Activated naive CD4-positive, alpha-beta T cell treated with anti-CD3 and anti-CD28 coated beads for 36 hours (primary cell): ENCODE measurements at places on chromosomes 11 and 22. TPM values are rescaled to one million over a fixed set of nuclear protein-coding genes. Genes with fewer than 3 reads are reported as not detected.

- H3K4me3 ChIP-seq, result no peak overlapping the region
- H3K4me1 ChIP-seq, result peaks cover 8% of the 10 kb centered on the region
- no peak for DNase-seq
- H3K27me3 ChIP-seq, result no peaks in the 10 kb centered on the region
- H3K27ac ChIP-seq, result no peak overlapping the region
Measured at GRCh38 chr22:22748756-22749155, 104.3 kb downstream of the GGTLC2 start.

Gene MS4A4E
- total RNA-seq, result not detected

Gene CRYAB
- total RNA-seq, result not detected

DNA sequence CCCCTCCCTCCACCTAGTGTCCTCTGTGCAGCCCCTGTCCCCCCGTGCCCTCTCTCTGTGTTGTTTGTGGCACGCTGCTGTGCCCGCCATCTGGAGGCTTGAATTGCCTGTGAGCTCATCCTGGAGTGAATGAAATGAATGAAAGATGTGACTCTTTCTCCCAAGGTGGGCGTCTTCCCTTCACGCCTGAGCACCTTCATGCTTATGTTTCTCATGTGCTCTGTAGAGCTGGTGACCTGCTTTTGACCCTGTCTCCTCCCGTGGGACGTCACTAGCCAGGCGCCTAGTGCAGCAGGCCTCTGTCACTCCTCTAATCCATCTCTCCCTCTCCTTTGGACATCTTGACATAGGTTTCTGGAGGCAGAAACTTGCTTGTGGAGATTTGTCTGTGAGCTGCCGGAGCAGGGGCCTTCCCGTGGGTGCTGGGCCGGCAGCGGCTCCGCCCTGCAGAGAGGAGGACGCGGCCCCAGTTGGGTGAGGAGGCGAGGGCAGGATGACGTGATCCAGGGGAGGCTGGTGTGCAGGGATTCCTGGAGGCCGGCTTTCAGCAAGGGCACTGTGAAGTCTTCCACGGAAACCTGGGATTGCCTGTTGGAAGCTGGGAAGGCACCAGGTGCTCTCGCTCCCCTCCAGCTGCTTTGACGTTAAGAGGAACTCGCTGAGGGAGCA, 40.6 kb downstream of the MUC6 start:
- H3K27me3 ChIP-seq, result no peaks in the 10 kb centered on the region
- H3K4me3 ChIP-seq, result no peak overlapping the region
- DNase-seq, result no peak
- peak overlapping the region; percentile 44 for H3K27ac ChIP-seq
- H3K36me3 ChIP-seq, result peaks cover 14% of the 10 kb centered on the region

- H3K4me3 ChIP-seq, result peak overlapping the region; percentile 70
- no peaks in the 10 kb centered on the region for H3K36me3 ChIP-seq
- peak; percentile 64 for DNase-seq
- H3K27ac ChIP-seq, result no peak overlapping the region
- H3K4me1 ChIP-seq, result peaks cover 8% of the 10 kb centered on the region
Measured at GRCh38 chr11:47186700-47187695, 764 bp upstream of the PACSIN3 start.

DNA sequence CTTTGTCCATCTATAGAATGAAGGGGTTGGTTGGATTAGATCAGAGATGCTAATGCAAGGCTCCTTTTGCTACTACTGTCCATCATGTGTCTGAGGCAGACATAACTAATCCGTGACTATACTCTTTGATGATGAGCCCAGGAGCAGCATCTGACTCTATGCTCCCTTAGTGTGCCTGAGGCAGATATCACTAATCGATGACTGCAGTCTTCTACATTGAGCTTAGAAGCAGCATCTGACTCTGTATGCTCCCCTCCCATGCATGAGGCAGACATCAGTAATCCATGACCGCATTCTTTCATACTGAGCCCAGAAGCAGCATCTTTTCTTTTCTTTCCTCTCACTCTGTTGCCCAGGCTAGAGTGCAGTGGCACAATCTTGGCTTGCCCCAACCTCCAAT, 4.2 kb downstream of the TCN2 start:
- no peaks in the 10 kb centered on the region for H3K36me3 ChIP-seq
- no peak overlapping the region for H3K27ac ChIP-seq
- H3K4me3 ChIP-seq, result no peak overlapping the region
- H3K4me1 ChIP-seq, result peaks cover 27% of the 10 kb centered on the region
- DNase-seq, result no peak
- no peaks in the 10 kb centered on the region for H3K27me3 ChIP-seq

GRCh38 chr11:100994966-100995365, 134.6 kb downstream of the PGR start:
- no peaks in the 10 kb centered on the region for H3K27me3 ChIP-seq
- H3K27ac ChIP-seq, result no peak overlapping the region
- H3K4me1 ChIP-seq, result no peaks in the 10 kb centered on the region
- no peak overlapping the region for H3K4me3 ChIP-seq
- no peak for DNase-seq

Gene DERL3
- total RNA-seq, result 7.5 TPM

GRCh38 chr11:335779-336658, 15.4 kb upstream of the IFITM3 start:
- no peaks in the 10 kb centered on the region for H3K36me3 ChIP-seq
- H3K27ac ChIP-seq, result no peak overlapping the region
- no peaks in the 10 kb centered on the region for H3K27me3 ChIP-seq
- peaks cover 38% of the 10 kb centered on the region for H3K4me1 ChIP-seq
- no peak overlapping the region for H3K4me3 ChIP-seq
- DNase-seq, result no peak

Gene RIC3
- total RNA-seq, result 6.8 TPM

- peaks cover 71% of the 10 kb centered on the region for H3K4me1 ChIP-seq
- DNase-seq, result no peak
- no peaks in the 10 kb centered on the region for H3K27me3 ChIP-seq
- H3K4me3 ChIP-seq, result no peak overlapping the region
- no peak overlapping the region for H3K27ac ChIP-seq
- H3K36me3 ChIP-seq, result peaks cover 7% of the 10 kb centered on the region
Measured at GRCh38 chr11:82998697-82999096, 73.0 kb downstream of the RAB30 start.

- H3K4me1 ChIP-seq, result peaks cover 6% of the 10 kb centered on the region
- no peak overlapping the region for H3K27ac ChIP-seq
- DNase-seq, result peak; percentile 8
- H3K36me3 ChIP-seq, result no peaks in the 10 kb centered on the region
Measured at GRCh38 chr11:58775066-58775708, 43.4 kb upstream of the GLYAT start.

Gene CNIH2
- 1.2 TPM for total RNA-seq

DNA sequence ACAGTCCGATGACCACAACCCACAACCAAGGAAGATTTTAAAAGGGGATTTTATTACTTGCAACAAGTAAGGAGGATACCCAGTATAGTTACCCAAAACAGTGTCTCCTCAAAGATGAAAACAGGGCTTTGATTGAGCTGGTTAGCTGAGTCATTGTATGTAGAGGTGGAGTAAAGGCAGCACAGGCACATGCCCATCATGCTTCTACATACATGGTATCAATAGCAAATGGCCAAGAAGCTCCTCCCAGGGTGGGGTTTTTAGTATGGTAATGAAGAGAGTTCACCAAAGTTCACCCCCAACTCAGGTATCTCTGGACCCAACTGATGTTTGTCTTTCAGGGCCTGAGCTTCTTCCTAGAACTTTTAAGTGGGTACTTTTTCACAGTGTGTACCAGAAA, 157.1 kb upstream of the CEP126 start:
- H3K36me3 ChIP-seq, result no peaks in the 10 kb centered on the region
- no peaks in the 10 kb centered on the region for H3K4me1 ChIP-seq
- no peak overlapping the region for H3K27ac ChIP-seq
- no peak for DNase-seq

Gene LMF2
- total RNA-seq, result 42.0 TPM

Gene CNTF
- 0.77 TPM for total RNA-seq

Gene GRM5
- not detected for total RNA-seq

GRCh38 chr22:42892571-42893316, 35.7 kb upstream of the ARFGAP3 start:
- peaks cover 3% of the 10 kb centered on the region for H3K36me3 ChIP-seq
- H3K4me3 ChIP-seq, result no peak overlapping the region
- no peak for DNase-seq
- H3K27me3 ChIP-seq, result no peaks in the 10 kb centered on the region
- H3K27ac ChIP-seq, result no peak overlapping the region

- no peak for DNase-seq
- H3K27ac ChIP-seq, result peak overlapping the region; percentile 100
- no peaks in the 10 kb centered on the region for H3K27me3 ChIP-seq
- H3K4me1 ChIP-seq, result peaks cover 96% of the 10 kb centered on the region
Measured at GRCh38 chr22:36375071-36375980, 12.4 kb downstream of the MYH9 start.

DNA sequence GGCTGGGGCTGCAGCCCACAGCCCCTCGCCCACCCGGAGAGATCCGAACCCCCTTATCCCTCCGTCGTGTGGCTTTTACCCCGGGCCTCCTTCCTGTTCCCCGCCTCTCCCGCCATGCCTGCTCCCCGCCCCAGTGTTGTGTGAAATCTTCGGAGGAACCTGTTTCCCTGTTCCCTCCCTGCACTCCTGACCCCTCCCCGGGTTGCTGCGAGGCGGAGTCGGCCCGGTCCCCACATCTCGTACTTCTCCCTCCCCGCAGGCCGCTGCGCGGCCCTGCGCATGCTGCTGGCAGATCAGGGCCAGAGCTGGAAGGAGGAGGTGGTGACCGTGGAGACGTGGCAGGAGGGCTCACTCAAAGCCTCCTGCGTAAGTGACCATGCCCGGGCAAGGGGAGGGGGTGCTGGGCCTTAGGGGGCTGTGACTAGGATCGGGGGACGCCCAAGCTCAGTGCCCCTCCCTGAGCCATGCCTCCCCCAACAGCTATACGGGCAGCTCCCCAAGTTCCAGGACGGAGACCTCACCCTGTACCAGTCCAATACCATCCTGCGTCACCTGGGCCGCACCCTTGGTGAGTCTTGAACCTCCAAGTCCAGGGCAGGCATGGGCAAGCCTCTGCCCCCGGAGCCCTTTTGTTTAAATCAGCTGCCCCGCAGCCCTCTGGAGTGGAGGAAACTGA, 731 bp downstream of the GSTP1 start:
- peaks cover 26% of the 10 kb centered on the region for H3K36me3 ChIP-seq
- H3K27me3 ChIP-seq, result peaks cover 1% of the 10 kb centered on the region
- H3K4me1 ChIP-seq, result peaks cover 43% of the 10 kb centered on the region

GRCh38 chr11:45303316-45303715, 17.2 kb upstream of the SYT13 start:
- peaks cover 2% of the 10 kb centered on the region for H3K27me3 ChIP-seq
- H3K4me3 ChIP-seq, result no peak overlapping the region
- H3K27ac ChIP-seq, result no peak overlapping the region

Gene ART1
- total RNA-seq, result not detected

GRCh38 chr22:22816171-22816514, 71.5 kb upstream of the IGLL5 start:
- H3K4me3 ChIP-seq, result no peak overlapping the region
- H3K27me3 ChIP-seq, result no peaks in the 10 kb centered on the region
- no peaks in the 10 kb centered on the region for H3K36me3 ChIP-seq
- DNase-seq, result no peak
- peaks cover 64% of the 10 kb centered on the region for H3K4me1 ChIP-seq
- H3K27ac ChIP-seq, result no peak overlapping the region

Gene OTOG
- not detected for total RNA-seq

- peak overlapping the region; percentile 50 for H3K27ac ChIP-seq
- H3K36me3 ChIP-seq, result peaks cover 1% of the 10 kb centered on the region
- H3K4me1 ChIP-seq, result peaks cover 46% of the 10 kb centered on the region
- no peaks in the 10 kb centered on the region for H3K27me3 ChIP-seq
- peak; percentile 17 for DNase-seq
- peak overlapping the region; percentile 87 for H3K4me3 ChIP-seq
Measured at GRCh38 chr22:40635940-40636379, 559 bp downstream of the MRTFA start.

Gene UBXN1
- total RNA-seq, result 121 TPM

Gene TSGA10IP
- not detected for total RNA-seq

Gene SLC22A12
- total RNA-seq, result not detected

- no peak overlapping the region for H3K27ac ChIP-seq
- DNase-seq, result no peak
- peaks cover 3% of the 10 kb centered on the region for H3K4me1 ChIP-seq
- H3K36me3 ChIP-seq, result peaks cover 7% of the 10 kb centered on the region
- no peaks in the 10 kb centered on the region for H3K27me3 ChIP-seq
Measured at GRCh38 chr22:24128021-24128420, 53.3 kb upstream of the SUSD2 start.

DNA sequence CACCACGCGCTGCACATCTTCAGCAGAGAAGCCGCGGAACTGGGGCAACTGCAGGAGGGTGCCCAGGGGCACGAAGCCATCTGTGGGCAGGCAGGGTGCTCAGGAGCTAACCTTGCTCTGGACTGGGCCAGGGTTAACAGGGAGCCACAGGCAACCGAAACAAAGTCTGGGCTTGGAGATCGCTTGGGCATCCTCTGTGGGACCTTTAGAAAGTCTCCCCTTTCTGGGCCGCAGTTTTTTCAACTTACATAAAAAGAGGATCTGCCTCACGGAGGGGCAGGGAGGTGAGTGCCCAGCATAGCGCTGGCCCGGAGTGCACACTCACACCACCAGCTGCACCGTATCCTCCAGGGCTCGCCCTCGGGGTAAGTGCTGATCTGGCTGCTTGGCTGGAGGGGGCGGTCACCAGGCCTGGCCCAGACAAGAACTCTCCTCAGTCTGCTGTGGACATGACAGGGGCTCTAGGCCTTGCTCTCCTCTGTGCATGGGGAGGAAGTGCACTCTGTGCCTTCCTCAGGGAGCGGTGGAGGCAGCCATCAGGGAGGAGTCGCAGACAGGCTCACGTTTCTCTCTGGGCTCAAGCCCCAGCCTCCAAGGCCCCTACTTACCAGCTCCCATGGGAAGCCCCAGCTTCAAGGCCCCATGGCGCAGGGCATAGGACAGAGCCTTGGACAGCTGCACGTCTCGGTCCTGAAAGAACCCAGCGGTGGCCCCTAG, 937 bp downstream of the TRPT1 start:
- H3K27ac ChIP-seq, result peak overlapping the region; percentile 90
- no peak for DNase-seq
- H3K27me3 ChIP-seq, result no peaks in the 10 kb centered on the region
- peak overlapping the region; percentile 87 for H3K4me3 ChIP-seq

- DNase-seq, result peak; percentile 89
- peaks cover 34% of the 10 kb centered on the region for H3K4me1 ChIP-seq
- peak within 1 kb of the TSS; percentile 97 for H3K27ac ChIP-seq
- peaks cover 45% of the 10 kb centered on the region for H3K36me3 ChIP-seq
- H3K27me3 ChIP-seq, result no peaks in the 10 kb centered on the region
- peak within 1 kb of the TSS; percentile 100 for H3K4me3 ChIP-seq
Measured at GRCh38 chr11:72814286-72815109, at the start of gene ATG16L2. ATG16L2 (plus strand) TSS chr11:72814411; CDS start chr11:72814446, 35 bp downstream.
